ENCODE measurements at places on chromosomes 7 and 10.

- no peak for DNase-seq
Observed at GRCh38 chr7:79837915-79838314, 296.7 kb upstream of the GNAI1 start.

- no peak for DNase-seq
Observed at GRCh38 chr10:105150259-105150880, 509.3 kb downstream of the SORCS3 start.

DNA sequence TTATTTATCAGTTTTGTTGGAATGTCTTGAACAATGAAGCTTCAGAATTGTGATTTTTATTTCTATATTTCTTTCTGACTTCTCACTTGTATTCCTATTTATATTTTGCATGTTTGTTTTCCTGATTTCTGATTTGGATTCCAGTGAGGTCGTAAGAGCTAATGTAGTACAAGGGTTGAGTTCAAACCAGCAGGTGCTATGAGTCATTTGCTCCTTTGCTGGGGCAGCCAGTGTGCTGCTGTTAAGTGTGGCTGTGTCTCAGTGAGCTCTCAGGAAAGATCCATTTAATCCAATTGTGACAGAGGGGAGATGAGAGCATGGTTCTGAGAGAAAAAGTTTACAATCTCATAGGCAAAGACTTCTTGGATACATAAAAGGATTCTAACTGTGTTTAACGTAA, 48.6 kb downstream of the MCU start:
- no peak for DNase-seq

DNA sequence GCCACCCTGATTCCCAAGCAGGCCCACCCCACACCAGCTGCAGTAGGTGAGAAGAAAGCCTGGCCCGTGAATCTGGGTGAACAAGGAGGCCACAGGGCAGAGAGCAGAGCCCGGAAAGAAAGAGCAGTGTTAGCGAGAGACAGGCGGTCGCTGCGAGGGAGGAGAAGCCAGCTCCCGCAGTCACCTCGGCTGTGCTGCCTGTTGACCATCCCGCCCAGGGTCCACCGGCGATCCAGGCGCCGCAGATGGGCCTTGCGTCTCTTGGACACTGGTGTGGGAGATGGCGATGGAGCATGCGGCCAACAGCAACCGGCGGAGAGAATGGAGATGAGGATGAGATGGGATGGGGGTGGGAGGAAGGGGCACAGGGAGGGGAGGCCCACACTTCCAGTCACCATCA, 128.8 kb downstream of the NEURL1 start:
- DNase-seq, result no peak

GRCh38 chr10:126058507-126058906, 162.1 kb downstream of the FANK1 start:
- DNase-seq, result no peak

DNA sequence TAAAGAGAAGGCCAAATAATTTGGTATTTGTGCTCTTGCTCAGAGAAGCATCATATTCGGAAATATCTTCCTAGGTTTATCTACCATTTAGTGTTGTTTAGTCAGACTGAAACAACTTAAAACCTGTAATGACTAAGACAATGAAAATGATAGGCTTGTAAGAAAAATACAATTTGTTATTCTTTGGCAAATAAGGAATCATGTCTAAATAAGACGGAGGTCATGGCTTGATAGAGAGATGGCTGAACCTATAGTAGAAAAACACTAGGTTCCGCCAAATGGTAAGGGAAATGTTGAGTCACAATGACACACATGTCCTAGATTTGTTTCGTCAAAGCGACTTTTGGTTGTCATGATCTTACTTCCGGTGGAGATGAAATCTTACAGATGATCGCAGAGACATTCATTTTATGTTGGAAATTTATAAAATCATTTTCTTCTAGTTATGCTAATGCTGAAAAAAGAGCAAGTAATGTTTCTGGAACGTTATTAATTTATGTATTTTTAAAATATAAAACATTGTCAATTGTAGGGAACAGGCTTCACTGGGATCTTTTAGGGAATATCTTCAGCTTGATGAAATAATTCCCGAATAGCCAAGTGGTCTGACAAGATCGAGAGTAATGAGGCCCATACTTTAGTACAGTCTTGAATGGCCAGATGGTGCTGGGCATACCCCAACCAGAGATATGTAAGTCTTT, 1.0 kb downstream of the SRGN start:
- DNase-seq, result no peak

- no peak for DNase-seq
Observed at GRCh38 chr7:25109276-25109675, 15.8 kb downstream of the CYCS start.

DNA sequence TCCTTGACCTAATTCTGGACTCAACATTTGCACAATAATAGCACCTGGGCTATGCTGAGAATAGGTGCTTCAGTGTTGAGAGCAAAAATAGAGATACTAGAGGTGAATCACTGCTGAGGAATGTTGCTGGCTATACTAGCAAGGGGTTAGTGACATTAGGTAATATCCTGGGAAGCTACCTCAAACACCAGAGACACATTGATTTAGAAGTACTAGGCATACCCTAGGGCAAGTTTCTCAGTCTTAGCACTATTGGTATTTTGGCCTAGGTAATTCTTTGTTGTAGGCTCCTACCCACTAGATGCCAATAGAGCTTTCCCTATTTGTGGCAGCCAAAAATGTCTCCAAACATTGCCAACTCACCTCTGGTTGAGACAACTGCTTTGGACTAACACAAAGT, 484.0 kb upstream of the MBL2 start:
- DNase-seq, result no peak

- no peak for DNase-seq
Observed at GRCh38 chr10:90944749-90945148, 23.9 kb upstream of the ANKRD1 start.

GRCh38 chr7:142548978-142549377, 200.3 kb upstream of the PRSS1 start:
- no peak for DNase-seq

DNA sequence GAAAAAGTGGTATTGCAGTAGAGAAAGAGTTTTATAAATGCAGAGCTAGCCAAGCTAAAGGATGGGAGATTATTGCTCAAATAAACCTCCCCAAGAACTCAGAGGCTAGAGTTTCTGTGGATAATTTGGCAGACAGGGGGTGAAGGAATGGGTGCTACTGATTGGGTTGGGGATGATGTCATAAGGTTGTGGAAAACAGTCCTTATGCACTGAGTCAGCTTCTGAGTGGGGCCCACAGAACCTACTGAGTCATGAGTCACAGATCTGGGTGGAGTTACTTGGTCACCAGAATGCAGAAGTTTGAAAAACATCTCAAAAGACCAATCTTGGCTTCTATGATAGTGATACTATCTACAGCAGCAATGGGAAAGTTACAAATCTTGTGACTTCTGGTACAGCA, 1146.7 kb downstream of the TYW1 start:
- DNase-seq, result no peak

DNA sequence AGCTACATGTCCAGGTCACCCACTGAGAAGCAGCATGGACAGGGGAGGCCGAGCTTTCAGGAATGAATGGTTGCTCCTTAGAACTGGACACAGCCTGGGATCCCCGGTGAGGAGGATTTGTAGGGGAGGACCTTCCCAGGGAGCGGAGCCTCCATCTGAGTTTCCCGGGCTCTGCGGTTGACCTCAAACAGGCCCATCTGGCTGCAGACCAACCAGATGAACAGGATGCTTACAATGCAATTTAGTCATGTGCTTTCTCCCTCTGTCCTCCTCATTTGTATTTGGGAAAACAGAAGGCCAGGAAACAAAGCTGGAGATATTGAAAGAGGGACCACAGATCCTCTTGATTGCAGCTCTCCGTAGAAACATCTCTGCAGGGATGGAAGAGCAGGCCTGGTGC, 104.8 kb downstream of the EMX2 start:
- DNase-seq, result no peak

GRCh38 chr7:136018104-136018503, 40.9 kb upstream of the MTPN start:
- DNase-seq, result no peak

GRCh38 chr10:34186745-34187144, 628.4 kb downstream of the PARD3 start:
- no peak for DNase-seq
